ENCODE measurements at places on chromosomes 5 and 9. TPM values are rescaled to one million over a fixed set of nuclear protein-coding genes. Genes with fewer than 3 reads are reported as not detected.

Gene MSX2
- not detected for total RNA-seq

Gene IL3
- not detected for total RNA-seq

Gene LSM11
- 3.6 TPM for total RNA-seq

Gene ADAM19
- total RNA-seq, result 1.7 TPM

Gene CCNJL
- 7.6 TPM for total RNA-seq

Gene LRRC19
- total RNA-seq, result not detected

Gene ANKRD34B
- not detected for total RNA-seq
